ENCODE measurements at places on chromosomes 6 and 20.
A peak's percentile ranks its signal among the peaks of the same experiment; 100 is the strongest.

DNA sequence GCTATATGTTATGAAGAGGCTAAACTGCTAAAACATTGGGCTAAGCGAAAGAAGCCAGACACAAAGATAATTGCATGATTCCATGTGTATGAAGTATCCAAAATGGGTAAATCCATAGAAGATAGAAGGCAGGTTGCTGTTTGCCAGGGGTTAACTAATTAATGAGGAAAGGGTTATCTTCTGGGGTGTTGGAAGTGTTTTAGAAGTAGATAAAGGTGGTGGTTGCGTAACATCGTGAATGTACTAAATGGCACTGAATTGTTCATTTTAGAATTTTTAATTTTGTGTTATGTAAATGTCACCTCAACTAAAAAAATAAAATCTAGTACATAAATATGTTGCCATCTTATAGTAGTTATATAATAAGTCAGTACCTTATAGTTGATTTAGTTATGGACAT lies 104.4 kb upstream of the ADGRF4 start:
- DNase-seq, result no peak

DNA sequence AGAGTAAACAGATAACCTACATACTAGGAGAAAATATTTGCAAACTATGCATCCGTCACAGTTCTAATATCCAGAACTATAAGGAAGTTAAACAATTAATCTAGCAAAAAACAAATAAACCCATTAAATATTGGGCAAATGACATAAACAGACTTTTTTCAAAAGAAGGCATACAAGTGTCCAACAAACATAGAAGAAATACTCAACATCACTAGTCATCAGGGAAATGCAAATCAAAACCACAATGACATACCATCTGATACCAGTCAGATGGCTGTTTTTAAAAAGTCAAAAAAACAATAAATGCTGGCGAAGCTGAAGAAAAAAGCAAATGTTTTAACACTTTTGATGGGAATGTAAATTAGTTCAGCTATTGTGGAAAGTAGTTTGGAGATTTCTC lies 1117.7 kb upstream of the MAP3K7 start:
- no peak for DNase-seq

DNA sequence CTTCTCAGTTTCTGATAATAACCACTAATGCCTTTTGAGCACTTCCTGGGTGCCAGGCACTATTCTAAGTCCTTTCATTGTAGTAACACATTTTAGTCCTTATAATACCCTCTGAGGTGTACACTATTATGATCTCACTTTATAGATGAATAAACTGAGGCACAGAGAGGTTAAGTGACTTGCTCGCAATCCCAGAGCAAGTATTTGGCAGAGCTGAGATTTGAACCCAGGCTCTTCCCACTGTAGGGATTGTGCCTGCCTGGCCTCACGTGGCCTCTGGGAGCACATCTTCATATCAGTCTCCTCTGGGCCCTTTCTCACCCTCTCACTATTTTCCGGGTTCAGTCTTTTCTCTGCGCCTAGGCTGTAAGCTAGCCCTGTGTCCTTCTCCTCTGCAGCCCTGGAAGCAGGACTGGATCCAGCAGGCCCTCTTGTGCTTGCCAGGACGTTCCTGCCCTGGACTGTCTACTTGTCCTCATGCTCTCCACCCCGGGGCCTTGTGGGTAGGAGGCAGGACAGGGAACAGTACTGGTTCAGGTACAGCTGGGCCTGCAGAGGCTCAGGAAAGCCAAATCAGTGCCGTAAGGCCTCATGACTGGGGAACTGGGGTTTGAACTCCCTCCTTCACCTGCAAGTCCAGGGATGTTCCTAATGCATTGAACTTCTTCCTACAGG lies 139.6 kb downstream of the VEGFA start:
- DNase-seq, result no peak

DNA sequence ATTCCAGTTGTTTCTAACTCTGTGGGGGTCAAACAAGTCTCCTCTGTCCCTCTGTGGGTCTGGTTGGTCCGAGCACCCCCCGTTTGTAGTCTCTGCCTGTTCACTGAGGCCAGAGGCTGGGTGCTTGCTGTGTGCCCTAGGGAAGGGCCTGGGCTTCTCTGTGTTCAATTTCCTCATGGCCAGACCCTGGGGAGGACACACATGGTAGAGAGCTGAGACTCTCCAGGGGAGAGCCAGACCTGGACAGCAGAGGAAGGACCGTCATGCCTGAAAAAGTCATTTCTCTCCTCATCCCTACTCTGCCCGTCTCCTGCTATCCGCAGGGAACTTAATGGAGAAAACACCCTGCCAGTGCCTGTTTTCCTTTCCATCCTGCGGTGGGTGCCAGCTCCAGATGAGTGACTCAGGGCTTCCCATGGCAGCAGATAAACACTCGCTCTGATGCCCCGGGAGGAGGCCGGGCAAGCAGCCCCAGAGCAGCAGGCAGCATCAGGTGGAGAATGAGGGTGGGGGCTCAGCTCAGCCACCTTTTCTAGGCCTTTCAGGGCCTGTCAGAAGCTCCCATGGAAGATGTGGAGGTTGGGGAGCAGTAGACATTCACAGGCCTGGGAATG lies 51.9 kb downstream of the SNAI1 start:
- no peak for DNase-seq

DNA sequence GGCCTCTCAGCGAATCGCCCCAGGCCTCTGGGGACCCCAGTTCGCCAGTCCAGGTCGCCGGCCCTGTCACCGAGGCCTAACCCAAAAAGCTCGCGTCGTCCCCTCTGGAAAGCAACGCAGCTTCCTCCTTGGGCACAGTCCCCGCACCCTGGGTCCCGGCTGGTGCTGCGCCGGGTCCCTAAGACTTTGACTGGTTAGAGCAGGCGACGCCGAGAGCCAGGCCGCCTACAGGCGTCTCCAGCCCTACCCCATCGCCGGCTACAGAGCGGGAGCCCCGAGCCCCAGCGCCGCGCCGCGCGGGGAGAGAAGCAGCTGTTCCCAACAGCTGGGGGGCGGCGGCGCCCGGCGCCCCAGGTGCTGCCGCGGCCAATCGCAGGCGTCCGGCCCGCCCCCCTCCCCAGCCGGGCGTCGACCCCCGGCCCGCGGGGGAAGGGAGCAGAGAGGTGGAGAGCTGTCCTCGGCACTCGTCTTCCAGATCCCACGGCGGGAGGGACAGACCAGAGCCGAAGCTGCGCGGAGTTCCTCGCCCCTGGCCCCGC lies 540 bp upstream of the RBM24 start:
- DNase-seq, result no peak

DNA sequence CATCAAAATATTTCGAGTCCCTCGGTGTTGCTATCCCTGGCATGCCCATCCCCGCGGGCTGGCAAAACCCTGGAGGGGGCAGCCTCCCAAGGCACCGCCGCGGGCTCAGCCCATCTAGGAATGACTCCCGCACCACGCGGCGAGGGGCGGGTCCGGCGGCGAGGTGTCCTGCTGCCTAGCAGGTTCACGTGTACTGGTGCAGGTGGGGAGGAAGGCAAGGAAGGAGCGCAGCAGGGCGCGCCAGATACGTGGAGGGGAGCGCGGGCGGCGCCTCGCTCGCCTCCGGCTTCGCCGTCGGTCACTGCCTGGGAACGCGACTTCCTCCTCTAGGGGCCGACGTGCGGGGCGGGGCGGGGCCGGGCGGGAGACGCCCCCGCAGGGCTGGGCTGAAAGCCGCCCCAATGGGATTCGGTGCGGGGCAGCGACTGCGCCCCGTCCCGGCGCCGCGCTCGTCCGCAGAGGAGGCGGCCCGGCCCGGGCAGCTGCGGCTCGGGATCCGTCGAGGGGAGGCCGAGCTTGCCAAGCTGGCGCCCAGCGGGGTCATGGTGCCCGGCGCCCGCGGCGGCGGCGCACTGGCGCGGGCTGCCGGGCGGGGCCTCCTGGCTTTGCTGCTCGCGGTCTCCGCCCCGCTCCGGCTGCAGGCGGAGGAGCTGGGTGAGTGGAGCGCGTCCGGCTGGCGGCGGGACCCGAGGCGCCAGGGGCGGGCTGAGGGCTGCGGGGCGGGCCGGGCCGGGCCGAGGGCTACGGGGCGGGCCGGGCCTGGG lies at the start of gene DCBLD1:
Gene DCBLD1 (plus strand): TSS at position 435 of the 764 bp plus-strand sequence. CDS start 108 bp downstream, at position 543.
- DNase-seq, result peak; percentile 72

DNA sequence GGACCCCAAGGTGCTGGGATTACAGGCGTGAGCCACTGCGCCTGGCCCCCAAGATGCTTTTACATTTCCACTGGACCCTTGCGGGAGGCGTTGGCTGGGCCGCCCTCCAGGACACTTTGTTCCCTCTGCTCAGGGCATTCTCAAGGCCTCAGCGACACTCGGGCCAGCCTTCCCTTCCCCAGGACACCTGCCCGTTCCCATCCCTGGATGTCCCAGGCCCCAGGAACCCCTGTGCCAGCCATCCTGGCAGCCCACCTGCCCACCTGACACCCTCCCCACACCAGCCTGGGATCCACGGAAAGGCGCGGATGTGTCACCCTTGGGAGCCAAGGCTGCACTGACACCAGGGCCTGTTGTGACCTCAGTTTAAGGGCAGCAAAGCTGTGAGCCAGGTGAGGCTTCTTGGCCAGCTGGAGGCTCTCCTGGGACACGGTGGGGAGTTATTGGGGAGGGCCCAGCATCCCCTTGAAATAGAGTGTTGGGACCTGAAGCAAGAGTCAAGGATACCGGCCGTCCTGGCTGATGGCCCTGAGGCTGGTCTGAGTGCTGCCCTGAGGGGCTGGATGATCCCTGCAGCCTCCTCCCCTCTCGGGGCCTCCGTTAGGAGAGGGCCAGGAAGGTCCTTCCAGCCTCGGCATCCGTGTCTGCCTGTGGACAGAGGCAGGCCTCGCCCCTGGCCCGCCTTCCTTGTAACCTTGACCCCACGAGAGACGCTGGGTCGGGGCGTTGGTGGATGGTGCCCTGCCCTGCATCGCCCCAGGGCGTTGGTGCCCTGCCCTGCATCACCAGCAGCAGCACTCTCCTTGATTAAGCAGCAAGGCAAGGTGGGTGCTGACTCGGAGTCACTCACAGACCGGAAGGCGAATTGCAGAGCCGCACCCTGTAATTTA lies 84.2 kb upstream of the BHLHE23 start:
- no peak for DNase-seq

DNA sequence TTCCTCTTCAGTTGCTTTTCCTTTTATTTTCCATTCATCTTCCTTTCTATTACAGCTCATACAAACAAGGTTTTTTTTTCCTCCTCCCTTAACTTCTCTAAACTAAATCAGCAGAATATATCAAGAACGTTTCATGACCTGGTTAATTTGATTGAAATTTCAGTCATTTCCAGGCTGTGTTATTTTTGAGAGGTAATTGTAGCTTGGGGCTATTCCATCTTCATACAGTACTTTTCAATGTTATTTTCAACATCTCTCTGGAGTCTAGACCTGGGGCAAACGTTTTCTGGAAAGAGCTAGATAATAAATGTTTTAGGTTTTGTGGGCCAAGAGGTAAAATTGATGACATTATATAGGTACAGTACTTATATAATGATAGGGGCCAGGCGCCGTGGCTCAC lies 4.0 kb upstream of the SLC23A2 start:
- no peak for DNase-seq

GRCh38 chr20:24823176-24823784 lies 125.8 kb upstream of the CST7 start:
- DNase-seq, result no peak

DNA sequence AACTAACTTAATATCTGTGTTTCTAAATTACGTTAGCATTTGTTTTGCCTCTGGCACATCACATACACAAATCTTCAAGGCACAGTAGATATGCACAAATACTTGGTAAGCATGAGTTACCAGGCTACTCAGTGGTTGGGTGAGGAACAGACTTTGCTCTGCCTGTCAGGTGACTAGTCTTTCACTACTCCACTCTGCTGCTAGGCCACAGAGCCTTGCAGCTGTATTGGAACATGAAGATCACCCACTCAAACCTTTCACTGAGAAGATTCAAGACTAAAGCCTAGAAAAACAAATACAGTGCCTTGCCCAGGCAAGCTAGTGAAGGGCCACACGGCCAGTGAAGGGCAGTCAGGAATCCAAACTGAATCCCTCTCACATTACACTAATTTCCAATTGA lies 47.0 kb downstream of the DTNBP1 start:
- DNase-seq, result no peak

DNA sequence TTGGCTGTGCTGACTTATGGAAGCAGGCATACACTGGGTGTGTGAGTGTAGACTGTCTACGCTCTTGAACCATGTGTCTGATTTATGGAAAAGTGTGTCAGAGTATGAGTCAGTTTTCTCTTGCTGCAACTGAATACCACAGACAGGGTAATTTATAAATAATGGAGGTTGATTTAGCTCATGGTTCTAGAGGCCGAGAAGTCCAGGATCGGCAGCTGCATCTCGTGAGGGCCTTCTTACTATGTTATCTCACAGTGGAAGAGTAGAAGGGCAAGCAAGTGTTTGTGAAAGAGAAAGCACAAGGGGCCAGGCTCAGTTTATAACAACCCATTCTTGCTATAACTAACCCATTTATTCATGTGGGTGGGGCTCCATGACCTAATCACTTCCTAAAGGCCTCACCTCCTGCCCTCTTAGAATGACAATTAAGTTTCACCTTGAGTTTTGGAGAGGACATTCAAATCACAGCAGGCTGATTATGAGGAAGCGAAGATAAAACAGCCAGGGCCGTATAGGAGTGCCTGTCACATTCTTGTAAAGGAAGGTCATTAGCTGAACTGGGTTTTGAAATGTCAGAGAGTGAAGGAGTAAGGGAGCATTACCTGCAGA lies 6.7 kb downstream of the GPR31 start:
- peak; percentile 44 for DNase-seq

DNA sequence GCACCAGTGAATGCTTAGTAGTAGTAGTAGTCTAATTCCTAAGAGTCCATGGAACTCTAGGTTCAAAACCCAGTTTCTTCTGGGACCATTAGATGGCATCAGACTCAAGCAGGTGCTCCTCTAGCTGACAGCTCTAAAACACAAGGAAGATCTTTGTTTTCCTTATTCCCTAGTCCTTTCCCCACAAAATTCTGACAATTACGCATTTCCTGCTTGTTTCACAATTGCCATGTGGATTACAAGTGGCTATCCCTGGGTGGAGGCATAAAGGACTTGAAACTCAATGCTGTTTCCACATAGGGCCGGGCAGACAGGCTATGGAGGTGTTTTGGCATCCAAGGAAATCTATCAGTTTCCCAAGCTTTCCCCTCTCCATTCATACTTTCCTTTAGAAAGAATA lies 9.2 kb upstream of the HLA-DOB start:
- no peak for DNase-seq

DNA sequence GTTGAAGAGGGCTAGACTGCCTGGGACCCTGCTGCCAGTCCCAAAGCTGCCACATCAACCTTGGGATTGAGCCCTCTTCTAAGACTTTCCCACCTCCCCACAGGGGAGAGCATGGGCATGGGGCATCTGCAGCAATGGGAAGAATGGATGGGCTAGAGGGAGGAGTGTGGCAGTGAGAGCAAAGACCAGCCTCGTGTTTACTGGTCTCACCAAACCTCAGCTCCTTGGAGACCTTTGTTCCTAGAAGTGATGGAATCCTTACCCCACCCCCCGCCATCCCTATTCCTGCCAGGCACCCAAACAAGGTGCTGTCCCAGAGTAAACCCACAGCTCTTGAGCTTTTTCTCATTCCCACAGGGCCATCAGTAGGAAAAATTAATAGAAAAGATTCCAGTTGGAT lies 20.0 kb upstream of the ARMC12 start:
- no peak for DNase-seq

DNA sequence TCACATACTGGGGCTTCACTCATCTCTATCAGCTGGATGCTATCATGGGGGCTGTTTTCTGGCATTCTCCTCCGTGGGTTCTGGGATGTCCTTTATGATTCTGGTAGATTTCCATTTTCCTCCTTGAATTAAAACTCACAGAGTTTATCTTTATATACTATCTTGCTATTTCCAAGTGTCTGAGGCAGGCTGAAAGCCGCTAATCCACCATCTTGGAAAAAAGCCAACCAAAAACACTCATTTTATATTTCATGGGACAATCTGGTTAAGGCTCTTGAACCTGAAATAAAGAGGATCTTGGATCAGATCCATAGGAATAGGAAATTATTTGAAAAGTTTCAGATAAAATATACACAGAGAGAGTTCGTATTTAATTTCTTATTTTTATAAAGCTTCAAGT lies 86.0 kb downstream of the AFG1L start:
- no peak for DNase-seq
